ENCODE measurements at places on chromosomes 12 and 14.

- no peak for DNase-seq
These were observed 248.9 kb downstream of the SLC16A7 start for GRCh38 chr12:59844750-59845149.

GRCh38 chr12:114858388-114859146 lies 174.6 kb upstream of the TBX3 start:
- DNase-seq = no peak

GRCh38 chr12:69844416-69844815 lies 19.4 kb downstream of the MYRFL start:
- DNase-seq = no peak

GRCh38 chr14:93112891-93113677 lies 2.6 kb downstream of the ITPK1 start:
- DNase-seq = peak; percentile 83

GRCh38 chr12:98893126-98893674 lies 248.1 kb downstream of the APAF1 start:
- DNase-seq = no peak

GRCh38 chr14:57502586-57503254 lies 9.1 kb upstream of the CCDC198 start:
- peak; percentile 73 for DNase-seq

GRCh38 chr14:57884175-57884574 lies 18.3 kb upstream of the SLC35F4 start:
- peak; percentile 30 for DNase-seq

GRCh38 chr14:100780646-100781355 lies 45.1 kb upstream of the MEG3 start:
- DNase-seq = no peak

GRCh38 chr14:93733231-93733630 lies 55.1 kb downstream of the PRIMA1 start:
- DNase-seq = no peak

DNA sequence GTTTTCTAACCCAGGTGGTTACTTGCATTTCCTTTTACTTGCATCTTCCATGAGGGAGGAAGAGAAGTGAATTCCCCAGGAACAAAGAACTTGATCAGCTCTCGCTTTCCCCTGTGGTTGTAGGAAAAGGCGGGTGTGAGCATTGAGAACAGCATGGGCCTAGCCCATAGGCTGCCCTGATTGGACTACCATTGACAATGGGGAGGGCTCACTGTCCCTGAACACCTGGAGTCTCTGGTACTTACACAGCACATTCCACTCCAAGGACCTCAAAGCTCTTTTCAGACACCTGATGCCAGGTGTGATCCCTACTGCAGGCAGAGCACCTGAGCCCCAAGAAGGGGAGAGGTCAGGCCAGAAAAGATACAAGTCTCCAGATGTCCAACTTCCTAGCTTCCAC lies 25.0 kb downstream of the MAX start:
- DNase-seq = no peak

GRCh38 chr12:113816866-113817265 lies 149.3 kb downstream of the RBM19 start:
- no peak for DNase-seq

- DNase-seq = no peak
These were observed 10.5 kb upstream of the NUAK1 start for GRCh38 chr12:106149096-106149784.

- no peak for DNase-seq
These were observed 30.1 kb downstream of the CLEC1A start for GRCh38 chr12:10068644-10069043.

DNA sequence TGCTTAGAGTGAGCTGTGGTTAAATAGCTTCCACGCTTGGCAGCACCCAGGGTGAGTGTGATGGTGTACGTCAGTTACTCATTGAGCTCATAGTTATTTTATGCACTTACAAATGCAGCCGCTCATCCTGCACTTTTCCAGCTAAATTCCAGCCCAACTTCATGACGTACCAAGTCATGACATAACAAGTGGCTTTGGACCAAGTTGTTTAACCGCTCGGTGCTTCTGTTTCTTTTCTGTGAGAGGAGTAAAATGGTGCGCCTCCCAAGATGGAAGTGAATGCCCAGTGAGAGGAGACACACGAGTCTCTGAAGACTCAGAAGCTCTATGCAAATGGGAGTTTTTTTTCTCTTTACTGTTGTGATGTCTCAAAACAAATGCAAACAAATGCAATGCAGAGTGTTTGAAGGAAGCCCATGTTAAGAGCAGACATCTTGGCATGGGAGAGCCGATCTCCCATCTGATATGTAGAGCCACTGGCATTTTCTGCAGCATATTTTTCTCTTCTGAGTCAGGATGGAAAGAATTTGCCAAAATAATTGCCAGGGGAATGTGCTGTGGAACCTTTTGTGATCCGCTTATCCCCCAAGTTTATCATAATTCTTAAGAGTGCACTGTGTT lies 72.2 kb downstream of the FBXW8 start:
- DNase-seq = peak; percentile 86

- DNase-seq = no peak
These were observed 112.8 kb downstream of the CAPZA3 start for GRCh38 chr12:18850752-18851151.

DNA sequence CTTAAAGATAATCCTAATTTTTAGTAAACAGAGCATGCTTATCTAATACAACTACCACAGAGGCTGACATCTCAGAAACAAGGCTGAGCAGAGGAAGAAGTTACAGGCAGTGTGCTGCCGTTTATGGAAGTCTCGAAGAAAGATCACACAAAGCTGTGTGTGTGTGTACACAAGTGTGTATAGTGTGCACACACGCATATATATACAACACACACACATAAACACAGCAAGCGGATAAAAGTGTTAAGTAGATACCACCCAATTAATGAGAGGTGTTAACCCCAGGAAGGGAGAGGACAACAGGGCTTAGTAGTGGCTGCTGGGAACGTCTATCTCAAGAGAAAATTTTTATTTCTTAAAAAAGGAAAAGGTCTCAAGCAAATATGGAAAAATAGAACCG lies 15.3 kb downstream of the CCDC88C start:
- no peak for DNase-seq

- DNase-seq = no peak
These were observed 5.4 kb downstream of the CRACR2A start for GRCh38 chr12:3747543-3747942.

GRCh38 chr12:84043355-84043754 lies 869.2 kb downstream of the SLC6A15 start:
- DNase-seq = no peak
